NCI-H446 treated with DMSO at 0.1 percent for 48 hours (cell line): ENCODE measurements at places on chromosomes 1 and 21.

GRCh38 chr1:207241164-207241934 lies 80.1 kb upstream of the CD55 start:
- DNase-seq = no peak

DNA sequence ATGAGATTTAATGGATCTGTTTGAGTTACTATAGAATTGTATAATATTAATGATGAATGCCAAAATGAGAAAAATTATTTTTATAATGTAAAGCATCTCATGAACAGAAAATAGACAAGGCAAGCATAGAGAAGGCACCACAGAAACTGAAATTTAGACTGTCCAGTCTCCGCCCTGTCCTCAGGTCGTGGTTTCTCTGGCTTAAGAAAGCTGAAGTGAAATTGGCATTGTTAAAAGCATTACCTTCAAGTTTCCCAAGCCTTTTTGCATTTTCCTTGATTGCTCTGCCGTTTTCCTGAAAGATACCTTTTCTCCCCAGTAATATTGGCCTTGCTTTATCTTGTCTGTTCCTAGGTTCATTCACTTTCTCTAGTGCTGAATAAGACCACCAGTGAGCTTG lies 58.0 kb downstream of the VPS13D start:
- no peak for DNase-seq

DNA sequence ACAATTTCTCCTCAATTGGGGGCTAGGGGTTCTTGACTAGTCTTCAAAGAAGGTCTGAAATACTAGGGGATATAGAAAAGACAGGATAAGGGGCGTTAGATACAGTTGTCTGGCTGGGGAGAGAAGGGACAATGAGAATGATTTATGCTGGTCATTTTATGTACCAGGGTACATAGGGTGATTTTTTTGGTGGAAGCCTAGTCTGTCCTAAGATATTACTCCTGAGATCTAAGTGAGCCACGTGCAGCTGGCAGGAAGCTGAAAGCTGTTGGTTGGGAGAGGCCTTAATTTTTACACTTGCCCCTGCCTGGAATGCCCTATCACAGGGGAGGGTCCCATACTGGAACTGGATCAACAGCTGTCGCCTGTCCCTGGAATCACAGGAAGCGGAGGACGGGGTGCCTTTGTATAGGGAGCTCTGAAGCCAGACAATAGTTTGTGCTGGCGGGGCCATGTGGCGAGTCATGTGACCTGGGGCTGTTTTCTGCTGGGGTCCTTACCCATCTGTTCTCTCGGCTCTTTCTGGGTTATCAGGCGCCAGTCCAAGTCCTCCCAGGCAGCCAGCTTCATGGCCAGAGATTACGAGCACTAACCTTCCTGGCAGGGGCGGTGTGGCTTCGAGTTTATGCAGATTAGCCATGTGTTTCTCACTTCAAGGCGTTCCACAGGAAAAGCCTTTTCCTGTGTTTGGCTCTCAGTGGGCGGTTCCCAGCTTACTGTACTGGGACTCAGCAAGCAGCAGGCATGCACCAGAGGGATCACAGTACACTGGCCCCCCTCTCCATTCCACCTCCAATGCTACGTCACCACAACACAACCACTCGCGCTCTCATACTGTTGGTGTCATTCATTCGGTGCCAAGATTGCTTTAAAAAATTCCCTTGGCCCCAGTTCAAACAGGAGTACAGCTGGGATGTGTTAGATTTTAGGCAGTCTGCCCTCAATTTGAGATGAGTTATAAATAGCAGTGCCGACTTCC lies 27.5 kb downstream of the ARID1A start:
- DNase-seq = peak; percentile 100

GRCh38 chr1:36771240-36771639 lies 263.1 kb downstream of the GRIK3 start:
- no peak for DNase-seq

DNA sequence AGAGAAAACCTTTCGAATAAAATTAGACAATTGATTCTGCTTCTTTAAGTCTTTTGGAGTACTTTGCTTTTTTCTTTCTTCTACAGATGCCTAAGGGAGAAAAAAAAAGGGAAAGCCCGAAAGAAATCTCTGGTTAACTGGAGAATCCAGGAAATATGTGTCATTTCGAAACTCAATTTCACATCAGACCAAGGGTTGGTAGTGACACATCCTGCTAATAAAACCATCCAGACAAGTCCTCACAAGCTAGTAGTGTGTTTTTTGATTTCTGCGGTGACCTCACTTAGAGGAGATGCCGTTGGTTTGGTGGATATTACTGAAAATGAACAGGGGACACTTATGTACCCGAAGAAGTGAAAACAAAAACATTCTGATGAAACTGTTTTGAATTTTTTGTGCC lies 726.5 kb upstream of the ADAMTS5 start:
- DNase-seq = no peak

GRCh38 chr21:42986125-42986783 lies 11.9 kb downstream of the PKNOX1 start:
- no peak for DNase-seq

- no peak for DNase-seq
These were observed 29.4 kb downstream of the CDK18 start for GRCh38 chr1:205533748-205534443.

DNA sequence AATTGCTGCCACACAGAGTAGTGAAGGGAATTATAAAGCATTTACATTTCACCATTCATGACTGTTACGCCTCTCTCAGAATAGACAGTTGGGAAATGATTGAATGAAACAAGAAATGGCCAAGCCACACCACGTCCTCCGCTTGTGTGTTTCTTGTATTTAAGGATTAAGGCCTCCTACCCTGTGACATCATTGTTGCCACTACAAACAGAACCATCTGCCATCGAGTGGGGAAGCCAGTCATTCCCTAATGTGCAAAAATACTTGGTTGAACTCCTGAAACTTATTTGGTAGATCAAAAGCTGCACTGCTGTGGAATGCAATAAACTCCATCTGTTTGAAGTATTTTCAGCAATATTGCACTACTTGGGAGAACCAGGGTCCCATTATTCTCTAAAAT lies 99.0 kb upstream of the C1orf105 start:
- peak; percentile 95 for DNase-seq

DNA sequence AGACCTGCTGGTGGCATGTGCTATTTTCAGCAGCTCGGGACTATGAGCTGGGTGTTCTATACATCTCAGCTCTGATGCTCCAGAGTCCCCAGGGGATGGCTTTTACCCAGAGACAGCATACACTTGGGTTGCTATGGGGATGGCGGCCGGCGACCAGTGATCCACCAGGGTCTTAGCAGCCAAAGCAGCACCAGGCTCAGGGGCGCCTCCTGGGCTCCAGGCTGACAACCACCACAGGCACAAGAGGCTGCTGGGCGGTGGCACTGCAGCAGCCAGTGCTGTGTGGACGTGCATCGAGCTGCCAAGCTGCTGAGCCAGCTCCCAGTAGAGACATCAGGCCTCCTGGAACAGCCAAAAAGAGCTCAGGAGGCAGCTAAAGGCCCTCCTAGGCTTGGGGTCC lies 37.6 kb upstream of the CLSTN1 start:
- peak; percentile 72 for DNase-seq

DNA sequence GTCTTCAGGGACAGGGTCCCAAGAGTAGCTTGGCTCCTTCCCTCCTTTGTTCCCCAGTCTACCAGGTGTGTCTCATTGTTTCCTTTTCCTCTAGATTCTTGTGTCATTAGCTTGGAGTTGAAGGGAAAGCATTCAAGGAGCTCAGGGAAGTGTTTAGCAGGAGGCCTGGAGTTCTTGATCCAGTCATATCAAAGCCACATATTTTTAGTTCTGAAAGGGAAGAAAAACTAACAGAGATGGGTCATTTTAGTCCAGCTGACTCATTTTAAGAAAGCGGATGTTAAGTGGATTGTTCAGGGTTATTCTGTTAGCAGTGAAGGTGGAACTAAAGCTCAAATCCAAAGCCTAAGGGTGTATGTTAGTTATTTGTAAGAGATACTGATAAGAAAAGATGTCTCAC lies 721 bp downstream of the C1orf54 start:
- no peak for DNase-seq

DNA sequence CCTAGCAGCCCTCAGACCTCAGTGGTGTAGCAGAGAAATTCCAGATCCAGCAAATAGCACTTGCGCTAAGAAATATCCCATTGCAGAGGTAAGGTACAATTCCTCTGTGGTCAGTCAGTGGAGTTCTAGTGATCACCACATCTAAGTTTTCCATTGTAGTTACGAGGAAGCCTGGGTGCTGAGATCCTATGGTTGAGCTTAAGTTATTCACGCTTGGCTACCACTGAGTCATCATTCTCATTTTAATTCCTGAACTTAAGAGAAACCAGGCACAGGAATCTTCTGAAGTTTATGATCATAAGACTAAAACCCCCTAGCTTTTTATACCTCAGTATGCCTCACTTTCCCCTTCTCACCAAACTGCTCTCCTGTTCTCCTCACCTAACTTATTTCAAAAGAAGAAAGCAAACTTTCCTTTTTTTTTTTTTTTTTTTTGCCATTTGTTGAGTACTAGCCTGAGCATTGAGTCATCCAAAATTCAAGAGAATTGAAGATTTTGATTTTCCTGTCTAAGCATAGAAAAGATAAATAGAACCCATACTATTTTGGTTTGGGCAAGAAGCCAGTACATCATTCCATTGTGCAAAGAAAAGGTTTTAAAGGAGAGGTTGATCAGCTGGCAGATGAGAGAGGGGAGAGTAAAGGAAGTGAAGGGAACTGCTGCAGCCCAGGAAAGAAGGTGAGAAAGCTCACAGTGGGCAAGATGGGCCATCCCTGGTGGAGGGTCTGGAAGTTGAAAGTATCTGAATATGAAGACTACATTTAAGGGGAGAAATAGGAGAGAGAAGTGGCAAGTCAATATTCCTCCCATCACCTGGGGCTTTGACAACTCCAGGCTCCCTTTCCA lies 39.9 kb downstream of the SERBP1 start:
- no peak for DNase-seq

- no peak for DNase-seq
These were observed 212.6 kb downstream of the TGFB2 start for GRCh38 chr1:218557731-218558130.

- DNase-seq = no peak
These were observed 52.8 kb upstream of the IFFO2 start for GRCh38 chr1:19009126-19009881.

DNA sequence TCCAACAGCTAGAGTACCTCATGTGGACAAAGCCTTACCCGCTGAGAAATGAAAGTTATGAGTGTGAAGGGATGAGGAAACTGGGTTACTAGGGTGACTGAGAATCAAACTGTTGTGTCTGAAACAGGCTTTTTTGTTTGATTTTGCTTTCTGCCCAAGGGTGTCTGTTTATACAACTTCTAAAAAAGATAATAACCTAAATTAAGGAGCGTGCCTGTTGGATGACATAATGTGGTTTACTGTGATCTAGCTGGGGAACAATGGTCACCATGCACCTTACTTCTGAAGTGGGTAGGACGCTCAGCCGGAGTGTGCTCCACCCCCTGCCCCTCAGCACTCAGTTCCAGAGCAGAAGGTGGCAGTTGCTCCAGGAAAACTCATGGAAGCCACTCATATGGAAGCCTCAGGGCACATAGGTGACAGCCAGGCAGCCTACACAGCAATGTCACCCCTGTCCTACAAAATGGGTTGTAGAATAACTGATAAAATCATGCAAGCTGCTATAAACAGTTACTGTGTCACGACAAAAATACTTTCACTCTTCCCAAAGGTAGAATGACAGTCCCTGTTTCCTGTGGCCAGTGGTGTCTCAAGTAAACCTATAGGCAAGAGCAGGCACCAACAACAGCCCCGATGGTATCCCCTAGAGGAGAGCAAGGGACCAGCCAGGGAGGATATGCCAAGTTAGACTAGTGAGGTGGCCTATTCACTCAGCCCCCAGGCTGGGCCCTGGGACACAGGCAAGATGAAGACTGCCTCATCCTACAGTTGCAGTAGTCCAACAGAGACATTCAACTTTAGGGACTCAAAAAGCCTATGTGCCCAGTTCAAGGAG lies 29.3 kb downstream of the SIPA1L2 start:
- DNase-seq = no peak

DNA sequence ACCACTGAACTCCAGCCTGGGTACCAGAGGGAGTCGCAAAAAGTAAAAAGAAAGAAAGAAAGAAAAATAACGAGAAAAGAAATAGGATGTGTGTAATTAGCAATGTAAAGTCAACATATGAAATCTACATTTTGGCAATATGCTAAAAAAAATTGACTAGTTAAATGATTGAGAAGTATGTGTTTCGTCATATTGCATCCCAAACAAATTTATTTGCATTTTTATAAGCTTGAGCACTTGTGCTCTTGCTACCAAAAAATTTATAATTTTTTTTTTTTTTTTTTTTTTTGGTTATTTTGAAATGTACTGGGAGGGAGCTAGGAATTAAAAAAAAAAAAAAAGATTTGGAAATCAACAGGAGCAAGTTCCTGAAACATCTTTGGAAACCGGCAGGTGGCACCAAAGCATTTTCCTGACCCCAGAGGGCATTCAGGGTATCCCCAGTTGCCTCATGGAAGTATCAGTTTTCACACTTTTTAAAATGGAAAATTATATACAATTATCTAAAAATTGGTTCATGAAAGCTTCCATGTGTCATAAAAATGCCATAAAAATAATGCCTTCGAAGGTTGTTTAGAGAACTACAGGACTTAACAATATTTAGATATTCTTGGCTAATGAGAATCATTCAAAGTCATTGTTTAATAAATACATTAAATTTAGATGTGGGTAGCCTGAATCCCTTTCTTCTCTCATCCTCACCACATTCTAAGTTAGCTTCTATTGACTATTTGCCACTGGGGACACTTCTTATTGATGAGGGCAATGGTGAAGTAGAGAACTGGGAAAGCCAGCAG lies 4.8 kb upstream of the HEATR1 start:
- peak; percentile 2 for DNase-seq

DNA sequence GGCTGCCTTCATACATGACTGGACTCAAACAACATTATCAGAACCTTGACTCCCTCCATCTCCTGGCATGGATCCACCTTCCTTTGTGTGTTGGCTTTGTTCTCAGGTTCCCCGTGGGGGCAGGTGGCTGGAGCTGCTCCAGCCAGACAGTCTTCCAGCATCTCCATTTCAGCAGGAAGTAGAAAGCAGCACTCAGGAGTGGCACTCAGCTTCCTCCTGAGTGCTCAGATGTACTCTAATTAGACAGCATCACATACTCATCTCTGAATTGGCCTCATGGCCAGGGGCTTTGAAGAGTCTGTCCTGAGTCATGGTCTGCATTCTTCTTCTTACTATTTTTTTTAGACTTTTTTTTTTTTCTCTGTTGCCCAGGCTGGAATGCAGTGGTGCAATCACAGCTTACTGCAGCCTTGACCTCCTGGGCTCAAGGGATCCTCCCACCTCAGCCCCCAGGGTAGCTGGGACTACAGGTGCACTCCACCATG lies 27.9 kb downstream of the OVAAL start:
- peak; percentile 46 for DNase-seq

DNA sequence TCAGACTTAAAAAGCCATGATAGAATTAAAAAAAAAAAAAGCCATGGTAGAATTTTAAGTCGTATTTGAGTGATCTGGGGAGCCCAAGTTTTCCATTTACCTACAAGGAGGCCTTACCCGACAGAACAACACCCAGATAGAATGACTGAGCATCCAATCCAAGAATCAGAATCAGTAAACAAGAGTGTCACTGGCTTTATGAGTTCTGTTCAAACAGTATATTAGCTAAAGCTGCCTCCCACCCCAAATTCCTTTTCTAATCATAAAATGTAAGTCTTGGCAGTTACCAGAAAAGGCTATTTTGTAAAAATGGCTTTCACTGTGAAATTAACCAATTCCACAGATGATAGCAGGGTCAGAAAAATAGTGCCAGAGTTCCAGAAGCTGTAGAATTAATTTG lies 1.2 kb downstream of the GTF2B start:
- DNase-seq = no peak

GRCh38 chr1:168529518-168529917 lies 14.3 kb downstream of the XCL2 start:
- no peak for DNase-seq

GRCh38 chr21:44420416-44421205 lies 34.7 kb upstream of the LRRC3 start:
- no peak for DNase-seq

- DNase-seq = no peak
These were observed 1.3 kb downstream of the ABCG1 start for GRCh38 chr21:42220138-42220701.
